ENCODE measurements at places on chromosomes 5 and 9.

DNA sequence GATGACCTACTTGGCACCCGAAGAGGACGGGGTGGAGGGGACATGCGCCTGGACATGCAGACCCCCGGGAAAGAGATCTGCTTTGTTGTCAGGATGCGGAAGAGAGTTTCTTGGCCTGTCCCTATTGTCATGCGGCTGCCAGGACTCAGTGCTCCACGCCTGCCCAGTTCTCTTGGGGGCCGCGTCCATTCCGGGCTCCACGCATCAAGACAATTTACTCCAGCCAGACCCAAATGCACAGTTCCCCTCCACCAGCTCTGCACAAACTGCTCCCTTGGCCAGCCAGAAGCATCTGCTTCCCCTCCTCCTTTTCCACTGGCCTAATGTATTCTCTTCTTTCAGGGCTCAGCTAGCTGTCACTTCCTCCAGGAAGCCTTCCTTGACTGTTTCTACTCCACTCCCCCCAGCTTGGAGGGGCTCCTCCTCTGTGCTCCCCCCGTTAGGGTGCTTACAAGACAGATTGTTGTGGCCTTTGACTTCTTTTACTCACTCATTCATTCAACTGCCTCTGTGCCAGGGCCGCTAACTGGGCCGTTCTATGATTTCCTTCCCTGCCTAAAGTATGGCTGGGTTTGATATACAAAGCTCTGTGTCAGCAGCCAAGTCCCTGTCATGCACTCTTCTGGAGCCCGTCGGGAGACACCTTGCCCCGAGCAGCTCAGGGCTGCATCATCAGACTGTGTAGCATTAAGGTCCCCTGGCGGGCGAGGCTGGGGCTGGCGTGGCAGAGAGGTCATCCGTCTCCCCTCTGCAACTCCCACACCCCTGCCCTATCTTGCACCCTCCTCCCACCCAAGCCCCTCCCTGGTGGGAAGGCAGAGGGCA is 6.6 kb downstream of the FIBCD1 start:
- DNase-seq = no peak

DNA sequence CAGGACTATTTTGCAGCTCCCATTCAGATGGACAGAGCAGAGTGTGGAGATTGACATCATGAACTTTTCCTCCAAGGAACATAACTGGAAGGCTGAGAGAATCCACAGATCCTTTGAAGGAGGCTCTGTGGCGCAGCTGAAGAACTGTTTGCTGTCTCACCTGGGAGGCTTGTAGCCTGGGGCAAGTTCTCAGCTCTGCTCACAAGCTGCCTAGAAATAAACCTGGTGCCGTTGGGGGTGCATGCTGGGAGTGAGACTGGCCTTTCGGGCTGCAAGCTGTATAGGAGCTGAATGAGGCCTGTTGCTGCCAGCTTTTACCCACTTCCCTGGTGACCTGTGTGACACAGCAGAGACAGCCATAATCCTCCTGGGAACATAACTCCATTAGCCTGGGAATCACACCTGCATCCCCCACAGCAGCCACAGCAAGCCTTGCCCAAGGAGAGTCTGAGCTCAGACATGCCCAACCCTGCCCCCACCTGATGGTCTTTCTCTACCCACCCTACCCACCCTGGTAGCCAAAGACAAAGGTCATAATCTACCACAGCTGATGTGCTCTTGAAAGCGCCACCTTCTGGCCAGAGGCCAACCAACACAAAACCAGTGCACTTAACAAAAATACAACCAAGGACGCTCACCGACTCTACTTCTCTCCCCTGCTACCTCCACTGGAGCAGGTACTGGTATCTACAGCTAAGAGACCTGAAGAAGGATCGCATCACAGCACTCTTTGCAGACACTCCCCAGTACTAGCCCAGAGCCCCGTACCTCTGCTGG is 205.1 kb upstream of the MRPS30 start:
- DNase-seq = no peak

DNA sequence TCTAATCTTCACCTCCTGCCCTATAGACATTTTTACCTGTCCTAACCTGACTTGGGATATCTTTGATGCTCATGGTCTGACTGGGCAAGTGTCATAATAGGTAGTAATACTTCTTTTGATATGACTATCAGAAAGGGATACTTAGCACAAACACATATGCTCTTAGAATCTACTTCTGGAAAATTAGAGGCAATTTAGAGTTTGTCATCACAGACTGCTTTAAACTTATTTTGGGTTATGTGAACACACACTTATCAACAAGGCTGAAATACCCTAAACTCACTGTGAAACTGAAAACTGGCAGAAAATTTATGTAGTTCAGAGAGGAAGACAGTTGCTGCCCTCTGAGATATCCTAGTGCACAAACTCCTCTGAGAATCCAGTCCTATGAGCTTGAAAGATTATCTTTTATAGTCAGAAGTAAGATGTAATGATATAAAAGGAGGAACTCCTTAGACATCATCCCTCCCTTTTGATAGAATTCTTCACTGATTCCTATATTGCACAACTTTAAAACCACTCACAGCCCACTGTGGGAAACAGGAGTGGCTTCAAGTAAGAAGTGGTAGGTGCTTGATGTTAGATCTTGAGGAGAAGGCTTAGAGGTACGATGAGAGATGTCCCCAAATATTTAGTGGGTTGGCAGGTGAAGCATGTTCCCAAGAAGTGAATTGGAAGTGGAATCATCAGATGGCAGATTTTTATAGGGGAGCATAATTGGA is 273.3 kb downstream of the MAN2A1 start:
- no peak for DNase-seq

- DNase-seq = no peak
Observed at GRCh38 chr9:71929223-71929622, 17.8 kb downstream of the C9orf85 start.

GRCh38 chr5:2149195-2149539 is 266.4 kb upstream of the IRX4 start:
- no peak for DNase-seq

GRCh38 chr9:120936011-120936763 is 9.6 kb upstream of the TRAF1 start:
- peak; percentile 94 for DNase-seq

DNA sequence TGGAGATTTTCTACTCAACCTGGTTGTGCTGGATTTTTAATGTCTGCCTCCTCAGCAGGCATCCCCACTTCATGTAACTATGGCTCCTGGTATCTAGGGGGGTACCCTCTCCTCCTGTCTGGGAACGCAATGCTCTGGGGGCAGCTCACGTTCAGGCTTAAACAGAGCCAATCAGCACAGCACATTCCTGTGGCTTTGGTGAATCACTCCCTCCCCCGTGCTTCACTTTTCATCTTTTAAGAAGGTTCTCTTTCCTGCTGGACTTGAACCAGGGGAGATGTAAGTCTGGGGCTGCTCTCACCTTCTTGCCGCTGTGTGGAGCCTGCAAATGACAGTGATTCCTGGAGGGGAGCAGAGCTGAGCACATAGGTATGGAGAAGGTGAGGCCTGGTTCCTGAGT is 101.2 kb downstream of the MSX2 start:
- no peak for DNase-seq

- no peak for DNase-seq
Observed at GRCh38 chr5:132207778-132208177, 19.9 kb downstream of the P4HA2 start.

- no peak for DNase-seq
Observed at GRCh38 chr5:164763206-164763605, 1257.8 kb downstream of the MAT2B start.

DNA sequence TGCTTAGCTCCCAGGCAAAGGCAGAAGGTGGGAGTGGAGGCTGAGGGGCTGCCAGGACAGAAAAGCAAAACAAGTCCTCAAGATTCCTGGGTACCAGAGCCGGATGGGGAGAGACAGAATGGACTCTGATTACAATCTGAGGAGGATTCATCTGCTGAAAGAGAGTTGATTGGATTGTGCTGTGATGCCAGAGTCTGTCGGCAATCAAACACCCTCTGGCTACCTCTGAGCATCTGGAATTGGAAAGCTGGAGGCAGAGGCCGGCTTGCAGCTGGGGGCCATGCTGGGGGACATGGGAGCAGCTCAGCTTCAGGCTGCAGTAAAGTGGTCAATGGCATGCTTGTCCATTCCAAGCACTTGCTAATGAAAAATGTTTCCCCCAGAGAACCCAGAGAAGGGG is 59.3 kb downstream of the ASTN2 start:
- no peak for DNase-seq

DNA sequence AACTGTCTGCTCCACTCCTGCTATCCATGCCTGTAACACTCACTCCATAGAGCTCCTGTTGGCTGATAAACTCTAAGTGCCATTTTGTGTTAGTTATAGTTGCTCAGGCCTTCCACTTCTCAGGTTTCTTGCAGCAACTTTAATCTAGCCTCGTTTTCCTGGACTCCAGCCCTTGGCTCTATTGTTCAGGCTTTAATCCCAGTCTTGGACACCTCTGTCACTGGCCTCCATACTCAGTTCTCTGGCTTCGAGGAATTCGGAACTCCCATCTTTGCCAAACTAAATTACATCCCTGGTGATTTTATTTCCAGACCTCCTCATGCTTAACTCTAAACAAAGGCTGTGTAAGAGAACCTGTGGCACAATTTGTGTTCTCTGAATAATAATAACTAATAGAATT is 39.8 kb downstream of the EMB start:
- no peak for DNase-seq

DNA sequence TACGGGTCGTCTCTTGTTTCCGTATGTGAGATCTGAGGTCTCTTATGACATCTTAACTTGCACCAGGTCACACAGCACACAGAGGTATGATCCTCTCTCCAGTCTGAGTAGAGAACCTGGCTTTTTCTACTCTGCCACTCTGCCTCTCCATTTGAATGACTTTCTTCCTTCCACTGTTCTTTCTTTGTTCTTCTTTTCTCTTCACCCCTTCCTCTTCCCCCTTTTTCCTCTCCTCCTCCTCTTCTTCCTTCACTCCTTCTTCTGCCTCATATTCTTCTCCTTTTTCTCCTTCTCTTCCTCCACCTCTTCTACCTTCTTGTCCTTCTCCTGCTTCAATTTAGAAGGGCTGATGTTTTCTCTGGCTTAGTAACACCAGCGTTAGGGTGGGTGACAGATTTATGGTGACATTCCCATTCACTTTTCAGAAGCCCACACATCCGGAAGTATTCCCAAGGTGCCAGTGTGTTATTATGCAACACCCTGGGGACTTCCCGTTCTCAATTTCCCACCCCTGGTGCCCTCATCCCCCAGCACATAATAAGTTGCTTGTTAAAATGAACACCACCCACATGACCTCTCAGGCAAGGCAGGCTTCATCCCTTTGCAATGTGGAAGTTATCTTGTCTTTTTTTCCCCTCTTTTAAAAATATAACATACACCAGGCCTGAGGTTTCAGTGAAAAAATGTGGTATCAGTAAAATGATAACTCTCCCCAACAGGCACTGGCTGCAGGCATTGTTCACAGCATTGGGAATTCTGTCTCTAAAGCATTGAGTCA is 122.0 kb downstream of the PAPPA start:
- DNase-seq = no peak

GRCh38 chr5:6236858-6237481 is 141.4 kb downstream of the MED10 start:
- DNase-seq = no peak

GRCh38 chr9:695252-695651 is 146.2 kb upstream of the DMRT1 start:
- DNase-seq = no peak

GRCh38 chr5:138653502-138653901 is 78.3 kb upstream of the HSPA9 start:
- no peak for DNase-seq

GRCh38 chr5:161261668-161262323 is 284.7 kb downstream of the GABRB2 start:
- DNase-seq = no peak

GRCh38 chr9:20353524-20353923 is 268.8 kb downstream of the MLLT3 start:
- DNase-seq = no peak

- DNase-seq = no peak
Observed at GRCh38 chr9:133570691-133571080, 36.2 kb downstream of the ADAMTSL2 start.

DNA sequence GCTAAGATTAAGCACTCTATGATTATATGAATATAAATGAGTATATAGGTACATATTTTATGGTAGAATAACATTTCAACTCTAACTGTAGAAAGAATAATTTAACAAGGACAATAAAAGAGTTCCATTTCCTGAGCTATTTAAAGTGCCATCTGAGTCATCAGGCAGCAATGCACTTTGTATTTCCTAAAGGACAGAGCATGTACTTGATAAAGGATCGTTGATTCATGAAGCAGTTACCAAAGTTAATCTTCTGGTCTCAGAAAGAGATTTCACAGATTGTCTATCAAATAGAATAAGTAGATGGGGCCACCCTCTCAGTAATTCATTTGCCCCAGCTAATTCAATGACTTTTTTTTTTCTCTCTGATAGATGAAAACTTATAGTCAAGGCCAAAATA is 747.8 kb downstream of the CDH18 start:
- DNase-seq = no peak

DNA sequence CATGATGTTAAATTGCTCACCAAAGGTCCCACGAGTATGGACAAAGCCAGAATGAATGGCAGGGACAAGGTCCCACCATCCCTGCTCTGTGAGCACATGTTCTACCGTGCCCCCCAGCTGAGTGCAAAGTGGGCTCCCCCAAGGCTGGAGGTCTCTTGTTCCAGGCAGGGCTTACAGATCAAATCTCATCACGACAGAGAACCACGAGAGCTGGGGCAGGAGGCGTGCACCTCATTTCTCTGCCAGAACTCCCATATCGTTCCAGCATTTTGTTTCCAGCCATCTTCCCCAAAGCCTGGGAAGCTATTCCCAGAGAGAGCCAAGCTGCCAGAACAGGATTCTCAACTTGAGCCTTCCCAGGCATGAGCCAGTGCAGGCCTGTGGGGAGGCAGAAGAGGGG is 108.5 kb downstream of the ZNF354C start:
- DNase-seq = no peak

GRCh38 chr5:178305801-178306200 is 73.2 kb upstream of the PHYKPL start:
- DNase-seq = no peak

GRCh38 chr9:87141124-87141523 is 193.8 kb upstream of the GAS1 start:
- no peak for DNase-seq

- no peak for DNase-seq
Observed at GRCh38 chr9:99216073-99216472, 5.7 kb downstream of the ALG2 start.

GRCh38 chr5:99586878-99587277 is 658.1 kb upstream of the CHD1 start:
- no peak for DNase-seq

GRCh38 chr5:142280066-142281007 is 44.5 kb downstream of the SPRY4 start:
- no peak for DNase-seq

GRCh38 chr9:27572566-27572917 is 739 bp downstream of the C9orf72 start:
- no peak for DNase-seq

DNA sequence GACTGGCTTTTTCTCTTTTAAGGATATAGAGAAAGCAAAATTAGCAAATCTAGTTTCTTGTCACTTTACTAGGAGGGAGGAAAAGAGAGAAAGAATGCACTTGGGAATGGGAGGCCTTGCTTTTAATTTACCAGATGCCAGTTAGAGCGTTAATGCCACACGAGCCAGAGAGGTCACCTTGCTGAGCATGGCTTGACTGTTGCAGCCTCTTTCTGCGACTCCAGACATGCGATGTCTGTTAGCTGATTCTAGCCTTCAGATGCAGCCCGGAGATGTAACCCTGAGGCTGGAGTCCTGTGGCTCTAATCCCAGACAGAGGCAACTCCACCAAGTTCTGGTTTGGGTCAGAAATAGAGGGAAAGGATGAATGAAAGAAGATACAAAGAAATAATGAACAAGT is 152.5 kb downstream of the TRIO start:
- no peak for DNase-seq

- DNase-seq = no peak
Observed at GRCh38 chr5:57174128-57174889, 450 bp downstream of the GPBP1 start.

- DNase-seq = no peak
Observed at GRCh38 chr9:36149197-36149596, 12.7 kb downstream of the GLIPR2 start.

Data from HFF-Myc (cell line).